ENCODE measurements at places on chromosomes 12 and 14.

DNA sequence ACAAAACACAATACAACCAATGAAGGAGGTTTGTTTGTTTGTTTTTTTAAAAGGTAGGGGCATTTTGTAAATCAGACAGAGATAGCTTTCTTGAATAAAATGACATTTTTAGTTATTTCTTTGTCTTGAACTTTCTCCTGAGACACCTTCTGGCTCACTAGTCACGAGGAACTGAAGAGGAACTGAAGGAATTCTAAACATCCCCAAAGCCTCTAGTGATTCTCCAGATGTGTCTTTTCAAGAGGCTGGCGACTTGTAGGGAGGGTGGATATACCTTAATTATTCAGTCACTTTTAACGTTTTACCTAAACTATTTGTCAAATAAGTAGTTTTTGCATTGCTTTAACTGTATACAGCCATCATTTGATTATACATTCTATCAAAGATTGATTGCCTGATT is 211.2 kb upstream of the LRIG3 start:
- DNase-seq = no peak

- DNase-seq = no peak
Measured at GRCh38 chr14:92026548-92027190, 13.2 kb downstream of the TRIP11 start.

DNA sequence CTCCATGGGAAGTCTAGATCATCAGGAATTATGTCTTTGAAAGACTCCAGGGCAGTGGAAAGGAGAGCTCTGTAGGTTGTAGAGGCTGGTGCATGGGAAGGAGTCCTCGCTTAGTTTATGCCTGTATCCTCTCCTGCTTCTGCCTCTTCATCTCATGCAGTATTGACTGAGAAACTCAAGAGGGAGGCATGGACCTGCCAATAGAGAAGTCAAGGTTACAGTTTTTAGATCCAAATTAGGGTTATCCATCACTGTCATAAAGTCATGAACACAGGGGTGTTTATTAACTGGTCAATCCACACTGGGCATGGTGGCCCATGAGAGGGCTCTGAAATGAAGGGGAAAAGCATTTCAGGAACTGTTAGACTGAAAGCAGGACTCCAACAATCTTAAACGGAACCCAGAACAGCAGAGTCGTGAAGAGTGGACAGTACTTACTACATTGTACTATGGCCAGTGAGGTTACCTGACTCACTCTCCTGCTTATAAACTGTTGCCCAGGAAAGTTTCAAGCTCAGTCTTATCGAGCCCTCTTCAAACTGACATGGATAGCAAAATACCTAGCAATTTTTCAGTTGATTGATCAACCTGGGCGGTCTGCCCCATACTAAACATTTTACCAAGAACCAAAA is 30.1 kb upstream of the DHRS7 start:
- DNase-seq = no peak

GRCh38 chr12:130339951-130340350 is 2.3 kb downstream of the PIWIL1 start:
- no peak for DNase-seq

- no peak for DNase-seq
Measured at GRCh38 chr12:99911967-99912366, 72.8 kb downstream of the ANKS1B start.

DNA sequence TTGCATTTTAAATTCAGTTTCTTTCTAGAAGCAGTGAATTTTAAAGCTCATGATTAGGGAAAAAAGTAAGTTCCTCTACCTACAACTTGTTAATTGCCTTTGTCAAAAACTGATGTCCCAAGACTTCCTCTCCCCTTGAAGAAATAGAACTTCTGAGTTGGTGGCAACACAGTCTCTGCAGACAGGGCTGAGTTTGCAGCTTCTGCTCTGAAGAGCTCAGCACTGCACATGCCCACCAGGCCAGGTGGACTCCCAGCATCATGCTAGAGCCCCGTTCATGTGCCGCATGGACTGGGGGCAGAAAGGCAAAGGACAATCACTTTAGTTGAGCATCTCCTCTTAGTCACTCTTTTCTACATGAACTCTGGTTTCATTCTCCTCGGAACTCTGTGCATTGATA is 620.1 kb downstream of the VRK1 start:
- no peak for DNase-seq

- no peak for DNase-seq
Measured at GRCh38 chr12:91250273-91250665, 67.7 kb upstream of the DCN start.

DNA sequence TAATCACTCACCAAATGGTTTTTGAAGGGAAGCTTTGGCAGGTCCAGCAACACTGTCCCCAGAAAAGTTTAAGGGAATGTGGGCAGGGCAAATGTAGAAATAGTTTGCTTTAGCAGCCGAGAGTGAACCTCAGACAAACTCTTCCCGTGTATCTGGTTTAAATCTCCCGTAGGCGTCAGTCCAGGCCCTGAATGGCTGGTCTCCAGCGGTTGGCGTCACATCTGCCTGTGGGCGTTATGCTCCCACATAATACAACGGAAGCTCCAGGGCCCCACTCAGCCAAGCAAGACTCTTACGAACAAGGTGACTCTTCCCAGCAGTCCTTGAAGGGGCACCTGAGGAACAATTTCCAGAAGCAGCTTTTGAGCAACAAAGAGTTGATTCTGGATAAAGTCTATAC is 942 bp downstream of the ZC2HC1C start:
- DNase-seq = no peak
